Stimulated activated naive B cell treated with anti-CD40 and anti-IgM and Interleukin-4, amounts not matched to agents 10 μg/mL and 1 μg/mL and 100 μg/mL, for 72 hours (primary cell): ENCODE measurements at places on chromosomes 7 and 10.
A peak's percentile ranks its signal among the peaks of the same experiment; 100 is the strongest.

GRCh38 chr10:62277971-62278370 is 9.3 kb upstream of the RTKN2 start:
- no peaks in the 10 kb centered on the region for H3K4me1 ChIP-seq
- DNase-seq: no peak
- H3K4me3 ChIP-seq: no peak overlapping the region
- no peaks in the 10 kb centered on the region for H3K36me3 ChIP-seq

DNA sequence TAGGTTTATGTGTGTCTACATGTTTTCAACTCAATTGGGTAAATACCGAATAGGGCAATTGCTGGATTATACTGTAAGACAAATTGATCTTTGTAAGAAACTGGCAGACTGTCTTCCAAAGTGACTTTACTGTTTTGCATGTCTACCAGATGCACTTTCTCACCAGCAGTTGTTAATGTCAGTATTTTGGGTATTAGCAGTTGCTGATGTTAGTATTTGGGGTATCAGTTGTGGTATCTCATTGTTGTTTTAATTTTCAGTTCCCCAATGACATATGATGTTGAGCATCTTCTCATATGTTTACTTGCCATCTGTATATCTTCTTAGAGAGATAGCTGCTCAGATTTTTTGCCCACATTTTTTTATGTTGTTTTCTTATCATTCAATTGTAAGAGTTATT is 10.6 kb downstream of the PDE6C start:
- no peaks in the 10 kb centered on the region for H3K36me3 ChIP-seq
- no peaks in the 10 kb centered on the region for H3K4me1 ChIP-seq
- H3K27me3 ChIP-seq: no peaks in the 10 kb centered on the region
- no peak overlapping the region for H3K27ac ChIP-seq
- DNase-seq: no peak

DNA sequence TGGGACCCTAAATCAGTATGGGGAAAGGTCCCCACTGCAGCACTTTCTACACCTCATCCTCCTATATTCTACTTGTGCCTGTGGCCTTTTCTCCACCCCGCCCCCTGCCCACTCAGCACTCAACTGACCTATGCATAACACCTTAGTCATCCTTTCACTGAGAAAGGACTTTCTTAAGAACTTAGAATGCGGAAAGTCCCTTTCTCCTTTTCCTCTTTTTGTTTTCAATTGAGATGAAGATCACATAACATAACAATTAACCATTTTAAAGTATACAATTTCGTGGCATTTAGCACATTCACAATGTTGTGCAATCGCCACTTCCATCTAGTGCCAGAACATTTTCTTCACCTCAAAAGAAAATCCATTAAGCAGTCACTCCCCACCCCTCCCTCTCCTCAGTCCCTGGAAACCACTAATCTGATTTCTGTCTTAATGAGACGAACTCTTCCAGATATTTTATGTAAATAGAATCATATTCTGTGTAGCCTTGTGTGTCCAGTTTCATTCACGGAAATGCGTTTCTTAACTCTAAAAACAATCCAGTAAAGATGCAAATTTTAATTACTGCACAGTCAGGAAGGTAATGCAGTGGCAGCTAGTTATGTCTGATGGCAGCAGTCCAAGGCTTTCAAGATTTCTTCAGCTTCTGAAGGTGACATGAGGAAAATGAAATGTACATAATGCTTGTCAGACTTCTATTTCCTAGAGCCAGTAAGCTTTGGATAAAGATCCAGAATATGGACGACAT is 41.7 kb downstream of the FAS start:
- no peaks in the 10 kb centered on the region for H3K27me3 ChIP-seq
- H3K4me3 ChIP-seq: peak overlapping the region; percentile 22
- DNase-seq: peak; percentile 31
- peaks cover 40% of the 10 kb centered on the region for H3K4me1 ChIP-seq

DNA sequence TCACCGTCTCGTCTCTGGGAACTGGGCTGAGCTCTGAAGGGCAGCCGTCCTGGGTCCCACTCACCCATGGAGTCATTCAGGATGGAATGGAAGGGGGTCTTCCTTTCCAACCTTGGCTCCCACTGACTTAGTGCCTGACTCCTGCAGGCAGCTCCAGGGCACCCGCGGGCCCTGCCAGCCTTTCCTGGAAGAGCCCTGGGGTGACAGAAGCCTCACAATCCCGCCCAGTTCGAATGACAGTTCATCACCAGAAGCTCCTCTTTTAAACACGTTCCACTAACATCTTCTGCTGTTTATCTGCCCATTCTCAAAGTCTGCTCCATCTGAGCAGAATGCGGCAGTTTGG is 110.6 kb downstream of the TNS3 start:
- peaks cover 10% of the 10 kb centered on the region for H3K4me1 ChIP-seq
- no peak overlapping the region for H3K4me3 ChIP-seq
- H3K36me3 ChIP-seq: peaks cover 30% of the 10 kb centered on the region
- no peak overlapping the region for H3K27ac ChIP-seq
- no peaks in the 10 kb centered on the region for H3K27me3 ChIP-seq

DNA sequence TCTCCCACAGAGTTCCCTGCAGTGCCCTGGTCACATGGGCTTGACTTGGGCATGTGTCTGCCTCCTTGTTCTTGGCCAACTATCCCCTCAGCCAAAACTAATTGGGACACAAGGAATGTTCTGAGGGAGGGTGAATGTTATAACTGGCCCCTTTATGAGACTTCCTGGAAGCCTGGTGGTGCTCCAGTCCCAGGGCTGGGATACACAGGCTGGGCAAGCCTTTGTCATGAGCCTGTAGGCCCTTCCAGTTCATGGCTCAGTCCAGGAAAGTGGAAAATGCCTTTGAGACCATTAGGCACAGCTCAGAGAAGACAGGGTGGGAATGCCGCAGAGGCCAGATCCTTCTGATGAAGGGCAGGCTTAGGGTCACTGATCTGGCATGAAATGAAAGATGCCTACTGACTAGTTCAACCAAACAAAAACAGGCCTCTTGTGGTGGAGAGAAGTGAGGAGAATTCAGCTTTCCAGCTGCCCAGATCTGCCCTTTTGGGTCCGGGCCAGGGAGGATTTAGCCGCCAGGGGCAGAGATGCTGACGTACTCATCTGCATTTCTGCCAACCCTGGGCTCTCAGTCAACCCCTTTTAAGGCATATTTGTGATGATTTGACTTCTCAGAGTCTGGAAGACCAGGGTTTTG is 961.5 kb downstream of the KCNMA1 start:
- no peaks in the 10 kb centered on the region for H3K27me3 ChIP-seq
- H3K4me1 ChIP-seq: no peaks in the 10 kb centered on the region
- no peak for DNase-seq
- H3K27ac ChIP-seq: no peak overlapping the region

DNA sequence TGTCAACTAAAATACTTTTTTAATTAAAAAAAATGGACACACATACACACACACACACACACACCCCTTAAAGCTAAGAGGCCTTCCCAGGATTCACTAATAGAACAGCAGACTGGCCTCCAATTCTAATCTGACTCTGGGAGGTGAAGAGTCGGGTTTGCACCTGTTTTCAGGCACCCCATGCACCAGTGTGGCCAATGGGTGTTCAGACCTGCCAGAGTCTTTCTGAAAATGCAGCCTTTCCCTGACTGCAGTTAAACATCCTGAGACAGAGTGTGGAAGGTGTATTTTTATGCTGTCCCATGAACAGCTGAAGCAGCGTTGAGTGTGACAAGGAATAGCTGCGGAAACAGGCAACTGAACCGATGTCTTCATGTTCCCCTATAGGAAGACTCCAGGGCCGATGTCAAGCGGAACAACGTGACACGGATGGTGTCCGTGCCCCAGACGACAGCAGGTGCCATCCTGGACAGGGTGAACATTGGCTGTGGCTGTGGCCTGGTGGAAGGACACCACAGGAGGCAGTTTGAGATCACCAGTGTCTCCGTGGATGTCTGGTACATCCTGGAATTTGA is 74.6 kb upstream of the LYZL2 start:
- peak overlapping the region; percentile 83 for H3K4me3 ChIP-seq
- H3K36me3 ChIP-seq: no peaks in the 10 kb centered on the region
- no peaks in the 10 kb centered on the region for H3K27me3 ChIP-seq
- H3K27ac ChIP-seq: peak overlapping the region; percentile 92
- no peak for DNase-seq

GRCh38 chr10:3460420-3461128 is 288.0 kb upstream of the PITRM1 start:
- peaks cover 5% of the 10 kb centered on the region for H3K27me3 ChIP-seq
- DNase-seq: no peak
- H3K36me3 ChIP-seq: no peaks in the 10 kb centered on the region
- H3K4me3 ChIP-seq: no peak overlapping the region
- peaks cover 17% of the 10 kb centered on the region for H3K4me1 ChIP-seq
- no peak overlapping the region for H3K27ac ChIP-seq

DNA sequence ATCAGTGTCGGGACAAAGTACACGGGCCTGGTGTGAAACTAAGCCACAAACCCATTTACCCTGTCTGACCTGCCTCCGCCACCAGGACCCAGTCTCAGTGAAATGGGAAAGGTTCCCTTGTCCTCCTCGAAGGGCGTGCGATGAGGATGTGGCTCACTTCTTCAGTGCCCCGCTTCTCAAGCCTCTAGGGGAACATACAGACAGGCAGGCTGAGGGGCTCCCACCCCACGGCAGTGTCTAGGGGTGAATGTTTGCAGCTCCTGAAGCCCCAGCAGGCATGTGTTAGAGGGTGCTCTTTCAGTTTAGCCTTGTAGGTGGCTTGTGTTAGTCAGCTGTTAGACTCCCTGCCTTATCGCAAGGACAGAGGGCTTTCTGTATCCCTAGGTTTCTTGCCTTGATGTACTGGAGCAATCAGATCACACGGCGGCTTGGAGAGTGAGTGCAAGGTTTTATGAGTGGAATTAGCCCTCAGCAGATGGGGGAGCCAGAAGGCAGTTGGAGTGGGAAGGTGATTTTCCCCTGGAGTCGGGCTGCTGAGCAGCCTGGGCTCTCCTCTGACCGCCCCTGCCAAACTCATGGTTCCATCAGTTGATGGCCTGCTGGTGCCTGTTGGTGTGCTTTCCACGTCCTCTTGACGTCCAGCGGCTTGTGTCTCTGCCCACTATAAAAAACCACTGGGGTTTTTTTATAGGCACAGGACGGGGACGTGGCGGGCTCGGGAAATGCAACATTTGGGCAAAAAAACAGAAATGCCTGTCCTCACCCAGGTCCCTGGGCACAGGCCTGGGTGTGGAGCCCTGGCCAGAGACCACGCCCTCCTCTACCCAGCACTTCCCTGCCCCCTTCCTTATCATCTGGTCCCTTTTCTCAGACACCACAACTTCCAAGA is 759 bp downstream of the NUDT1 start:
- H3K4me3 ChIP-seq: peak overlapping the region; percentile 99
- no peak for DNase-seq
- H3K36me3 ChIP-seq: peaks cover 47% of the 10 kb centered on the region
- H3K27ac ChIP-seq: peak overlapping the region; percentile 99
- H3K4me1 ChIP-seq: peaks cover 89% of the 10 kb centered on the region
- H3K27me3 ChIP-seq: no peaks in the 10 kb centered on the region

DNA sequence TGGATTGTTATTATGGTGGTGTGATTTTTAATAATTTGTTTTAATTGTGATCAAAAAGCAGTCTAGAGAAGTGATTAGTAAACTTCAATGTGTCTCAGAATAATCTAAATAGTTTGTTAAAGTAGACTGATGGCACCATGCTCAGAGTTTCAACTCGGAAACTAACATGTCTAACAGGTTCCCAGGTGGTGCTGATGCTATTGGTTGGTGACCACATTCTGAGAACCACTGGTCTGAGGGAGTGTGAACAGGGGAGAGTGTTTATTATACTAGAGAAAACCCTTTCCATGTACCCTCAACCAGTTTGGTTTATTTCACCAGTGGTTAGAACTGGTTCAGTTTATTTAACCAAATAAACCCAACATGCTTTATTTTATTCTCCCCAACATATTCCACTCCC is 42.0 kb upstream of the LSM8 start:
- no peaks in the 10 kb centered on the region for H3K4me1 ChIP-seq
- no peak for DNase-seq
- H3K27me3 ChIP-seq: peaks cover 20% of the 10 kb centered on the region
- no peak overlapping the region for H3K27ac ChIP-seq
- H3K36me3 ChIP-seq: no peaks in the 10 kb centered on the region

- no peak within 1 kb of the TSS for H3K4me3 ChIP-seq
- H3K4me1 ChIP-seq: peaks cover 13% of the 10 kb centered on the region
- DNase-seq: no peak
- no peaks in the 10 kb centered on the region for H3K27me3 ChIP-seq
These were observed at the start of gene PIP for GRCh38 chr7:143131781-143132180. Gene PIP (plus strand): TSS chr7:143132077. CDS start chr7:143132117, 40 bp downstream.

GRCh38 chr7:148356303-148356702 is 234.3 kb upstream of the C7orf33 start:
- peaks cover 15% of the 10 kb centered on the region for H3K36me3 ChIP-seq
- no peak overlapping the region for H3K27ac ChIP-seq
- H3K4me1 ChIP-seq: peaks cover 30% of the 10 kb centered on the region
- no peak overlapping the region for H3K4me3 ChIP-seq
- peaks cover 4% of the 10 kb centered on the region for H3K27me3 ChIP-seq
- DNase-seq: no peak

DNA sequence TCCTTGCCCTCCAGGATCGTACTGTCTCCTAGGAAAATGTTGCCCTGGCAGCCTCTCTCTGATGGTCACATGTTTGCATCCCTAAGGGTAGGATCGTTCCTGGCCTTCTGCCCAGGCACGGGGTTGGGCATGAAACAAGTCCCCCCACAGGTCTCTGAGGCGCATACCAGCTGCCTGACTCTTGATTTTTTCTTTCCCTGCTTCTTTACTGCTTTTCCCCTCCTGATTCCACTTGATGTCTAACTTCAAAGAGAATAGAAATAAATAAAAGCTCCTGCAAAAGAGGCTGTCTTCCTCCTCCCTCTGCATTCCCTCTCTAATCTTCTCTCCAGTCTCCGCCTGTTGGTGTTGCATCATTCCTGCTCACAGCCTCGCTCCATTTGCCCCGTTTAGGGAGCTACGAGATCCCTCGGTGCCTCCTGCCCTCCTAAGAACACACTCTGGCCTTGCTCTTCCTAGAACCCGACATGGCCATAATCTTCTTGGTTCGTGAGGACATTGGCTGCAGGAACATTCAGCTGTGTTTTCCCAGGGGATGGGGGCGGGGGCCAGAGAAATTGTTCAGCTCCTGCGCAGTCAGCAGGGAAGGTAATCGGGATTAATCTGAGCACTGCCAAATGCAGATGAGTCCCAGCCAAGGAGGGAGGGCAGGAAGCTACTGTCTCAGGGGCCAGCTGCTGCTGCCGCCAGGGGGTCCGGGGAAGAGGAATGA is 26.0 kb downstream of the LEP start:
- DNase-seq: no peak
- H3K27ac ChIP-seq: no peak overlapping the region
- H3K4me1 ChIP-seq: no peaks in the 10 kb centered on the region
- no peaks in the 10 kb centered on the region for H3K36me3 ChIP-seq

GRCh38 chr10:81872206-81872862 is 2.7 kb upstream of the NRG3 start:
- DNase-seq: no peak
- H3K36me3 ChIP-seq: peaks cover 6% of the 10 kb centered on the region
- no peak overlapping the region for H3K27ac ChIP-seq
- peaks cover 52% of the 10 kb centered on the region for H3K27me3 ChIP-seq

- no peak for DNase-seq
- peaks cover 9% of the 10 kb centered on the region for H3K4me1 ChIP-seq
- H3K27me3 ChIP-seq: peaks cover 24% of the 10 kb centered on the region
- no peaks in the 10 kb centered on the region for H3K36me3 ChIP-seq
- no peak overlapping the region for H3K4me3 ChIP-seq
These were observed 75.4 kb downstream of the WIPF3 start for GRCh38 chr7:29881724-29882123.

GRCh38 chr7:11792166-11792565 is 39.8 kb downstream of the THSD7A start:
- DNase-seq: no peak
- no peaks in the 10 kb centered on the region for H3K4me1 ChIP-seq
- H3K27me3 ChIP-seq: no peaks in the 10 kb centered on the region
- H3K27ac ChIP-seq: no peak overlapping the region
- no peak overlapping the region for H3K4me3 ChIP-seq

- peak overlapping the region; percentile 60 for H3K27ac ChIP-seq
- H3K4me1 ChIP-seq: peaks cover 19% of the 10 kb centered on the region
- H3K36me3 ChIP-seq: no peaks in the 10 kb centered on the region
- DNase-seq: no peak
- peak overlapping the region; percentile 54 for H3K4me3 ChIP-seq
These were observed 22.5 kb downstream of the AKR1E2 start for GRCh38 chr10:4848356-4849041.
